ENCODE measurements at places on chromosomes 5 and 9.

DNA sequence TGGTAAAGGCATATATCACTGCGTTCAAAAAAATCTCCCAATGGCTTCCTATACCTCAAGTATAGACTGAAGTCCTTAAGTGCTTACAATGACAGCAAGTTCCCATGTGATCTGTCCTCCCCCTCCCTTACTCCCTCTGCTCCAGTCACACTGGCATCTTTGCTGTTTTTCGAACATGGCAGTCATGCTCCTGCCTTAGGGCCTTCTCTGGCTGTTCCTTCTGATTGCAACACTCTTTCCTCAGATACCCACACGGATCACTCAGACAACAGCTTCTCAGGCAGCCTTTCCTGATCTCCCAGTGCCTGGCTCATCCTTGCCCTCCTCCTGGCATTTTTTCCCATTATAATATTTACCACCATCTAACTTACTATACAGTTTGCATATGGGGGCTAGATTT lies 232.8 kb downstream of the ARHGEF28 start:
- no peak for DNase-seq

- DNase-seq = no peak
Observed at GRCh38 chr5:93582677-93583438, at the start of gene NR2F1. NR2F1 (plus strand) TSS chr5:93583222; CDS start chr5:93585024, 1,802 bp downstream.

- no peak for DNase-seq
Observed at GRCh38 chr5:93209476-93209875, 371.5 kb downstream of the NR2F1-AS1 start.

- DNase-seq = no peak
Observed at GRCh38 chr5:127440831-127441230, 76.6 kb upstream of the PRRC1 start.

DNA sequence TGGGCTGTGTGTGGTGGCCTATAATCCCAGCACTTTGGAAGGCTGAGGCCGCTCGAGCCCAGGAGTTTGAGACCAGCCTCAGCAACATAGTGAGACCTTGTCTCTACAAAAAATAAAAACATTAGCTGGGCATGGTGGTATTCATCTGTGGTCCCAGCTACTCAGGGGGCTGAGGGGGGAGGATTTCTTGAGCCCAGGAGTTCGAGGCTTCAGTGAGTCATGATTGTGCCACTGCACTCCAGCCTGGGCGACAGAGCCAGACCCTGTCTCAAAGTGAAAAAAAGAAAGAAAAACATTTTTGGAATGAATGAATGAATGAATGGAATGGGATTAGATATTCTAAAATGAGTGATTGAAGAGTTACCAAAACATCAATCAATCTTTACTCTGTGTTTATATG lies 85.8 kb downstream of the FGF1 start:
- no peak for DNase-seq

DNA sequence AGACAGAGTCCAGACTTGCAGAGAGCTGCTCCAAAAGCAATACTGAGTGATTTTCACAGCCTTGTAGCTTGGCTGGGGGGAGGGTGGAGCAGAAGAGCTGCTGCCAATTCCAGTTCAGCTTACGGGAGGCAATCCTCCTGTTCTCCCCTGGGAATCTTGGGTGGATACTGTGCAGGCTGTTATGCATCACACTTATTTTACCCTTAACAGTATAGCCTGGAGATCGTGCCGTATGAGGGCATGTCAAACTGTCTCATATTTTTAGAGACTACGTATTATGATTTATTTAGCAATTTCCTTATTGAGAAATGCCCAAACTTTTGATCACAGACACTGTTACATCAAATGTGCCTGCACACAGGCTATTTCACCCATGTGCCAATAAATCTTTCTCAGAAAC lies 85.2 kb downstream of the BASP1 start:
- no peak for DNase-seq

DNA sequence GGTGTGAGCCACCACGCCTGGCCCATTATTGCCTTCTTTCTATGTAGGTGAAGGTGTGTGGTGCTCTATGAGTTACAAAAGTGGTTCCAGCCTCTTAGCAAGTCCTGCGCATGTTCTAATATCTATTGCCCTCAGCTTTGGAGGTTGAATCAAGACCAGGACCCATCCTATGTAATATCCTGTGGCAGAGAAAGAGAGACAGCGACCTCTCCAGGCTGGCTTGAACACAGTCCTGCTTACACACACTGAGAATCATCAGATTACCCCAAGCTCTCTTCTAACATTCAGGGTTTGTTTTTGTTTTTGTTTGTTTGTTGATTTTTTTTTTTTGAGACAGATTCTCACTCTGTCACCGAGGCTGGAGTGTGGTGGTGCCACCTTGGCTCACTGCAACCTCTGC lies 94.7 kb upstream of the OSMR start:
- DNase-seq = no peak

DNA sequence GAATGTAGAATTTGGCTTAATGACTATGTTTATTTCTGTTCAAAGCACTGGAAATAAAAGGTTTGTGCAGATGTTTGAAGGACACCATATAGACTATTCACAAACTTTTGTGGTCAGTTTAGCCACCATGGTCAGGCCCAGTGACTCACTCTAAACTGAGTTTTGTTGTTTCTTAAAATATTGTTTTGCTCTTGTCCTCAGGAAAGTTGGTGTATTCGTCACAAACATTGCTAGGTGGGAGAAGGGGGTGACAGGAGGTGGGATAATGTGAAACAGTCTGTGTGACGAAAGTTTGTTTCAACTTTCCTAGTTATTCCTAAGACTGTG lies 35.0 kb upstream of the LIFR start:
- no peak for DNase-seq

DNA sequence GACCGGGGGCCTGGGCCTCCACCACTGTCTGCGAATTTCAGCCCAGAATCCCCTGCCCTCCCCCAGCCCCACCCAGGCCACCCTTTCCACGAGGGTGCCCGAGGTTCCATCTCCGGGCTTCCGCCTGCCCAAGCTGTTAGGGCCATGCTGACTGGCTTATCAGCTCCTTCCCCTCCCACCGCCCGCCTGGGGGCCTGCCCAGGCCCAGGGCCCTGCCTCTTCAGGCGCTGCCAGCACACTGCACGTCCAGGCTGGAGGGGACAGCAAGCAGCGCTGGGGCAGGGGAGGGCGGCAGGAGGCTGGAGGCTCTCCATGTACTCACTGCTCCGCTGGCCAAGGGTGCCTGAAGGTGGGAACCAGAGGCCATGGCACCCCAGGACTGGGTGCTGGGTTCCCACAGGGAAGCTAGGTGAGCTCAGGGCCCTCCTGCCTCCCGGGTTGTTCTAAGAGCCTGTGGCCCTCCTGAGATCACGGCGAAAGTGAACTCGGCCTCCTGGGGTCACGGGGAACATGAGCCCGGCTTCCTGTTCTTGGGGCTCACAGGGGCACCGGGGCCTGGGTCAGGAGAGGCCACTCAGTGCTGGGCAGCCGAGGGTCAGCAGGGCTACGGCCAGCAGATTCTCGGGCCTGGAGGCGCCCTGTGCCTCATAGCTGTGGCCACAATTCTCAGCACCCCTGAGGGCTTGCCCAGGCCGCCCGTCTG lies 57.7 kb upstream of the EGFL7 start:
- no peak for DNase-seq

DNA sequence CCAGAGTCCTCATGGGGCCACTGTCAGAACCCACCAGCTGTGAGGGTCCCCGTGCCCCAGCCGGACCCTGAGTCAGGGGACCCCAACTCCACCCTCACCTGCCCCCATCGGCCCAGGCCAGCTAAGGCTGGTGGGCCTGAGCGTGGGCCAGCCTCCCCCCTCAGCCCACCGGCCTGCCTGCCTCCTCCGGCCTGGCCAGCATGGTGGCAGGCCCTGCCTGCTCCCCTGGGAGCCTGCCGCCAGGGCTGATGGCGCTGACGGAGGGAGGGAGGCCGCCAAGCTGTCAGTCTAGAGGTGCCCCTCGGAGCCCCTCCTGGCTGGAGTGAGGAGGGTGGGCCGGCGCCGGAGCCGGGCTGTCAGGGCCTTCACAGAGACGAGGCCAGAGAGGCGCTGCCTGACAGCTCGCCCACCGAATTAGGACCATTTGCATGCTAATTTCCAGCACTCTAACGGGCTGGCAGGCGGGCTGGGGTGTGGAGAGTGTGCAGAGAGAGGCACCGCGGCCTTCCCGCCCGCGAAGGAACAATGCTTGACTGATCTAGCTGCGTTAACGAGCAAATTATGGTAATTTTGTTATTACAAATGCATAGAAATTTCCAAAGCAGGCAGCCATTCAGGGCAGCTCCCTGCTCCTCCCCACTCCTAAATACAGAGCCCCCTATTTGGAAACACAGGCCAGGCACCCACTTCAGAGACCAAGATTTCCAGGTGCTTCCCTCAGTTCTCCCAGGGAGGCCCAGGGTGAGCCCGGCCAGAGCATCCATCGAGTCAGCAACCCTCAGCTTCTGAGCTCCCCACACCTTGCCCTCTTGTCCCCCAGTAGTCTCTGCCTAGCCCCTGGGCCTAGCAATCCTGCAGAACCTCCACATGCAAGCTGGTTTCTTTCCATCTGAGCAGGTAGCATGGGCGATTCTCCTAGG lies 169.3 kb downstream of the PAX5 start:
- no peak for DNase-seq

- DNase-seq = no peak
Observed at GRCh38 chr9:114034196-114034595, 43.9 kb downstream of the AMBP start.
